ENCODE measurements at places on chromosomes 12 and 14.

GRCh38 chr12:47277972-47278448, 198.3 kb upstream of the AMIGO2 start:
- no peak overlapping the region for H3K27ac ChIP-seq
- H3K36me3 ChIP-seq: no peaks in the 10 kb centered on the region
- peaks cover 20% of the 10 kb centered on the region for H3K4me1 ChIP-seq
- H3K4me3 ChIP-seq: no peak overlapping the region
- H3K27me3 ChIP-seq: no peaks in the 10 kb centered on the region
- DNase-seq: no peak

DNA sequence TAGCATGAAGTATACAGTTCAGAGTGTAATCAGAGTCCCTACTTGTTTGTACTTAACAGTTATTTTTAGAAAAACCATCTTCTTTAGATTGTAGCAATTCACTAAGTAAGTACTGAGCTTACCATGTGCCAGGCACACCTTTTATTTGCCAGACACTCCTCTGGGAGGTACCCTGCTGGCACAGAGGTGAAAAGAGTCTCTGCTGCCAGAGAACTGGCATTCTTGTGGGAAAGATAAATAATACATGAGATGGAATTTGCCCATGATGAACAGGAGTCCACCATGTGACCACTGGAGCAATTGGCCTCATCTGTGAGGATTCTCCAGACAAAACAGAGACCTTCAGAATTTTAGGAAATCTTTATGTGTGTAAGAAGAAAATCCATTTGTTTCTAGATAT, 199.3 kb upstream of the SLC16A7 start:
- H3K36me3 ChIP-seq: no peaks in the 10 kb centered on the region
- no peaks in the 10 kb centered on the region for H3K27me3 ChIP-seq
- H3K27ac ChIP-seq: no peak overlapping the region
- no peak overlapping the region for H3K4me3 ChIP-seq
- H3K4me1 ChIP-seq: no peaks in the 10 kb centered on the region

GRCh38 chr14:104797115-104798044, 1.8 kb upstream of the AKT1 start:
- DNase-seq: peak; percentile 49
- no peak overlapping the region for H3K27ac ChIP-seq
- H3K27me3 ChIP-seq: no peaks in the 10 kb centered on the region
- no peak overlapping the region for H3K4me3 ChIP-seq
- no peaks in the 10 kb centered on the region for H3K36me3 ChIP-seq

GRCh38 chr12:120799243-120800045, 73.8 kb downstream of the ACADS start:
- H3K27me3 ChIP-seq: no peaks in the 10 kb centered on the region
- H3K36me3 ChIP-seq: no peaks in the 10 kb centered on the region
- H3K27ac ChIP-seq: peak overlapping the region; percentile 80
- peaks cover 49% of the 10 kb centered on the region for H3K4me1 ChIP-seq
- no peak overlapping the region for H3K4me3 ChIP-seq

All from MM.1S (cell line).